Cerebellum (tissue), 4 donors: ENCODE measurements at places on chromosomes 6 and 20.

- DNase-seq, result no peak
These were observed 263.7 kb downstream of the ADGB start for GRCh38 chr6:146862508-146862919.

- DNase-seq, result no peak
These were observed 55.9 kb upstream of the PSMF1 start for GRCh38 chr20:1062334-1063010.

DNA sequence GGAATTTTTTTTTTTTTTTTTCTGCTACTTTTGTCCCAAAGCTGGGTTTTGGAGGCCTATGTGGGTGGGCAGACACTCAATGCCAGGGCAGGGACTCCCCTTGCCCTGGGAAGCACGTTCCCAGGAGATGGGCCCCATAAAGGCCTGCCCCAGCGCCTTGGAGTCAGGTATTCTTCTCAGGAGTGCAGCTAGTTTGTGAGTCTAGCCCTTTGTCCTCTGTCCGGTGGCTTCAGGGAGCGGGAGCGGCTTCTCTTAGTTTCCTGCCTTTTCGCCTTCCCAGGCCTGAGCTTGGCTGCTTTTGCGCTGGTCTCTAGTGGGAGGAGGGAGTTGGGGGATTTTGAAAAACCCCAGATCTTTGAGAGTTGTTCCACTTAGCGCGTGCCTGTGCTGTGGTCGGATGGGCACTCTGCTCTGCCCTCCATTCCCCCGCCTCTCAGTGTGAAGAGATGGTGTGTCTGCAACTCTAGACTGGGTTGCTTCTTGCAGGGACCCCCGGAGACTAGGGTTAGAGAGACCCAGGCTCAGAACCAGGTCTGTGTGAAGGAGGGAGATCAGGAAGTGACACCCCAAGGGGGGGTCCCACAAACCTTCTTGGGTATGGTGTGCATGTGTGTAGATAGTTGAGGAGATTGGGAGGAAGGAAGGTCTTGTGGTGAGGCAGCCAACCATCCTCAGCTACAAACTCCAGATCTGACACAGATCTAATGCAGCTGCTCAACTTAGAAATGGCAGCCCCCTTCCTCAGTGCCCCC is 1.3 kb downstream of the PLCG1 start:
- DNase-seq, result no peak

DNA sequence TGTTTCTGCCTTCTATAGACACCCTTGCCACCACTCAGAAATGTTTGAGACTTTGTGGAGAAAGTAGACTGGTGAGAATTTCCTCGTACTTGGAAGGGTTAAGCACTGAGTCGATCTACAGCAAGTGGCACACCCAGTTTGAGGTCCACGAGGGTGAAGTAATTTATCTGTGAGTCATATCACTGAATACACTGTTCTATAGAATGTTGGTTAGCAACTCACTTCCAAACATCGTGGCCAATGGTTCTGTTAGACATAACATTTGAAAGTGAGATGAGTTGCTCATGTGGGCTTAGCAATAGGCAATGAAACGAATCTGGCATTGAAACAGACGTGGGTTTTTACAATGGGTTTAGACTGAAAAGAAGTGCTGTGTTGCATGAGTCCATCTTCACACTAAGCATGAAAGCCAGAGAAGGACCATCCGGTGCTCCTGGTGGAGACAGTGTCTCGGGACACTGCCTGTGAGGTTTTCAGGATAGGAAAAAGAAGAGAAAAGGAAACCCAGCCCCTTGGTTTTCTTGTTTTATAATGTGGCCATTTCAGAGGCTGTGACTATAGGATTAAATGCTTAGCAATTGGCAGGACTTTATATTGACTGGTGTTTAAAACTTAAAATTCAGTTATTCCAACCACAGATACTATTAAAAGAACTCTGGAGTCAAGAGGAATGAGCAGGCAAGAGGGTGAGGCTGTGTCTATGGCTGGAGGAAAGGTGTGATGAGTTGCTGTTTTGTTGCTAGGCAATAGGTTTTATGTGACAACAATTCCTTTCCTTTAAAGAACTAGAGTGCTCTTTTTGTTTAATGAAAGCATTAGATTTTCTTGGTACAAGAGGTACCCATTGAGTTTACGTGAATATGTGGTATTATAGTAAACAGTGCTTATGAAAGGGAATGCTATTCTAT is 31.0 kb upstream of the EZR start:
- DNase-seq, result no peak

- DNase-seq, result no peak
These were observed 200.2 kb downstream of the CENPW start for GRCh38 chr6:126540161-126540560.

- no peak for DNase-seq
These were observed 6.3 kb downstream of the PPP1R14C start for GRCh38 chr6:150149146-150149545.

- no peak for DNase-seq
These were observed 218.4 kb downstream of the LMBRD1 start for GRCh38 chr6:69578361-69578890.

DNA sequence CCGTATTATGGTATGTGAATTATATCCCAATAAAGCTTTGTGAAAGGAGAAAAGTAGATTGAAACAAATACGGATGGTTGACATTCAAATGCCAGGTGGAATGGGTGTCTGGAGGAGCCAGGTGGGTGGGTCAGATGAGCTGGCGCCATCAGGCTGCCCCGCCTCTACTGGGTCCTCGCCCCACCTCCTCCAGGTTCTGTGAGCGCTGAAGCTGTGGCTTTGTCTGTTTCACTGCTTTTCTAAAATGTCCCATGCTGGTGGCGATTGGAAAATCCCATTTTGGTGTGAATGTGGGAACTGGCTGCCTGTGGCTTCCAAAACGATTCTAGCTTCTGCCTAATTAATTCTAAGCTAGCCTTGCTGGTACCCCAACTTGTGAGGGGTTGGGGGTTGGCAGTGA is 16.5 kb downstream of the DUSP22 start:
- no peak for DNase-seq

- DNase-seq, result no peak
These were observed 199.2 kb downstream of the TBXT start for GRCh38 chr6:165968408-165968807.

DNA sequence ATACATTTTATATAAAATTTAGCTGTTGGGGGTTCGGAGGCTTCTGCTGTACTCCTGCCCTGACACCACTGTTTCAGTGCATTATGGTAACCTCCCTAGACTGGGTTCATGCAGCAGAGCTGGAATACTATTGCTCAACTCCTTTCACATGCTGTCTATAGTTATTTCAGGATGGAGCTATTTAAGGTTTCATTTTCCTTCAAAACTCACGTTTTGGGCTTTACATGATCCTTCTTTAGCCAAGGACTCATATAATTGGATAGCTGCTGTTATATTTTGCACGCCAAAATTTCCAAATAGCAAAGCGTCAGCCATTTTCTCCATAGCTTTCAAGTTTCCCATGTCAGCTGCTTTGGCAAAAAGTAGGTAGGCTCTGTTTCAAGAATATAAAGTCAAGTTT is 76.8 kb downstream of the SEL1L2 start:
- DNase-seq, result no peak

DNA sequence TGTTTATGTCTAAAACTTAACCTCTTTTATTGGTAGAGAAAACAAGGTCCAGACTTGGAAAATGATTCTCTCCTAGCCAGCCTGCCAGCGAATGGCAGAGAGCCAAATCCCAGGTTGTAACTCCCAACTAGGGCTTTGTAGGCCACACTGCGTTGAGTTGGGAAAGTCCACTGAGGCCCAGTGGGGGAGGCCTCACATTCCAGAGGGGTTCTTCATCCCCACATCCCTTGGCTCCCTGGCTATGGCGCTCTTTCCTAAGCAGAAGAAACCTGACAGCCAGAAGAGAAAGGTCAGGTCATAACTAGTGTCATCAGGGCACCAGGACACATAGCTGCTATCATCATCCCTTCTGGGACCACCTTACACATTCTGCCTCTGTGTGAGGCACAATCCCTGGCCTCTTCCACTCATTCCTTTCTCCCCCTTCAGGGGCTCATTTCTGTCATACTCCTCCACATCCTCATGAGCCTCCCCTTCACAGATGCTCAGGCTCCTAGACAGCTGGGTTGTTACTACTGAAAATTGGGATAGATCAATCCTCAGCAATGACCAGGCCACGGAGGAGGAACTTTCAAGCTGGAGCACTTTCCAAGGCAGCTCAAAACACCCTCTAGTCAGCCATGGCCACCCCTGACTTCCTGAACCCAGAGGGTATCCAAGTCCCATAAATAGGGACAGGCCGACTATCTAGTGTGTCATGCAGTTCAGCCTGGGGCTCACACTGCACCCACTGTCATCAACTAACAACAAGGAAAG is 48.6 kb downstream of the TCP11 start:
- DNase-seq, result no peak

DNA sequence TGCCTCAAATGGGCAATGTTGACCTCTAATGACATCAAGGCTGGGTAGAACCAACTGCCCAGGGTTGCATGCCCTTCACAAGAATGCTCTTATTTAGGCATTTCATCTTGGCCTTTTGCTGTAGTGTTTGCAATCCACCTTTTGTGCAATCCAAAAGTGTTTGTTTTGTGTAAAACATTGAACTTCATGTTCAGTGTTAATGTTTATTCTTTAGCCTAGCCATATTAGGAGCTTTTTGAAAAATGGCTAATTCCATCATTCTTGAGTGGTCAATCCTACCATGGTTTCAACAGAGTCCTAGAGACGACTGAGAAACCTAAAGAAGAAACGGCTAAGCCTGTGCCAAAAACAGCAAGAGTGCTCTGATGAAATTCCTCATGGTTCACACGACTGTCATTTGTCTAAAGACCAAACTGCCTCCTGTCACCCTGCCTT is 279.6 kb upstream of the PRDM1 start:
- no peak for DNase-seq
